Activated naive CD8-positive, alpha-beta T cell treated with anti-CD3 and anti-CD28 coated beads for 36 hours (primary cell): ENCODE measurements at places on chromosomes 7 and 10. TPM values are rescaled to one million over a fixed set of nuclear protein-coding genes. Genes with fewer than 3 reads are reported as not detected.

The GIMAP6 gene
- 34.8 TPM for total RNA-seq

The BUB3 gene
- total RNA-seq = 257 TPM

GRCh38 chr7:154770361-154770760 is 232.6 kb downstream of the PAXIP1 start:
- no peaks in the 10 kb centered on the region for H3K27me3 ChIP-seq
- no peak overlapping the region for H3K4me3 ChIP-seq
- no peaks in the 10 kb centered on the region for H3K4me1 ChIP-seq
- H3K27ac ChIP-seq = no peak overlapping the region

GRCh38 chr7:101531726-101532357 is 97.3 kb downstream of the MYL10 start:
- no peak overlapping the region for H3K4me3 ChIP-seq
- no peaks in the 10 kb centered on the region for H3K4me1 ChIP-seq
- H3K36me3 ChIP-seq = no peaks in the 10 kb centered on the region
- H3K27ac ChIP-seq = no peak overlapping the region
- H3K27me3 ChIP-seq = no peaks in the 10 kb centered on the region

DNA sequence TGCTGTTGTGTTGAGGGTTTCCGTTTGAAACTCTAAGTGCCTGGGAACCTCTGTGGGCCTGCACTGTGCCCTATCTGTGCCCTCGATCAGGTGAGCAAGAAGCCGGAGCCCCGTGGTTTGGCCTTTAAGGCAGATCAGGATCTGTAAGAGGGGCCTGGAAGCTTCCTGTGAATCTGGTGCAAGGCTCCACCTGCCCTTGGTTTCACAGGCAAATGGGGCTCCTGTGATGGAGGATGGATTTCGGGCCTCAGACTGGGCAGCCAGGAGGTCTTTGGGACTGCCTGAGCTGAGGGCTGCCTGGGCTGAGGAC is 21.6 kb downstream of the SCART1 start:
- H3K4me1 ChIP-seq = peaks cover 13% of the 10 kb centered on the region
- H3K36me3 ChIP-seq = no peaks in the 10 kb centered on the region
- DNase-seq = no peak
- no peaks in the 10 kb centered on the region for H3K27me3 ChIP-seq

- H3K4me1 ChIP-seq = peaks cover 13% of the 10 kb centered on the region
- DNase-seq = no peak
- no peak overlapping the region for H3K4me3 ChIP-seq
- peaks cover 5% of the 10 kb centered on the region for H3K27me3 ChIP-seq
- peaks cover 22% of the 10 kb centered on the region for H3K36me3 ChIP-seq
Observed at GRCh38 chr7:44793919-44794318, 2.6 kb upstream of the PPIA start.

DNA sequence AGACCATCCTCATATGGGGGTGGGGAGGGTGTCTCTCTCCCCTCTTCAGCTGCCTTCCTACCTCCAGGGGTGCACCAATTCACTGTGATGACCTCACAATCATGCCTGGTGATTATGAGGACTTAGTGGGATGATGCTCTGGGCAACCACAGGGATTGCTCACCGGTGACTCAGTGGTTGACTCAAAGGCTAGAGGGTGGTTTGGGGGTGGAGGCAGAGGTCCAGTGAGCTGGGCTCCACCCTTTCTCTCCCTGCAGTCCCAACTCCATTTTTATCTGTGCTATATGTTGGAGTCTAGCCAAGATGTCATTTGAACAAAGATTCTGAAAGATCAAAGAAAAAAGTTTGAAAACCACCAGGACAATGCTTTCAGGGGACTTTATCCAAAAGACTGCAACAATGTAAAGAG is 286.9 kb downstream of the KCNMA1 start:
- no peak overlapping the region for H3K27ac ChIP-seq
- peaks cover 9% of the 10 kb centered on the region for H3K4me1 ChIP-seq
- H3K27me3 ChIP-seq = no peaks in the 10 kb centered on the region
- no peak overlapping the region for H3K4me3 ChIP-seq

GRCh38 chr7:21548491-21548890 is 5.7 kb downstream of the DNAH11 start:
- H3K27ac ChIP-seq = no peak overlapping the region
- peaks cover 6% of the 10 kb centered on the region for H3K4me1 ChIP-seq
- no peak overlapping the region for H3K4me3 ChIP-seq
- peaks cover 38% of the 10 kb centered on the region for H3K27me3 ChIP-seq
- no peaks in the 10 kb centered on the region for H3K36me3 ChIP-seq
- DNase-seq = no peak

DNA sequence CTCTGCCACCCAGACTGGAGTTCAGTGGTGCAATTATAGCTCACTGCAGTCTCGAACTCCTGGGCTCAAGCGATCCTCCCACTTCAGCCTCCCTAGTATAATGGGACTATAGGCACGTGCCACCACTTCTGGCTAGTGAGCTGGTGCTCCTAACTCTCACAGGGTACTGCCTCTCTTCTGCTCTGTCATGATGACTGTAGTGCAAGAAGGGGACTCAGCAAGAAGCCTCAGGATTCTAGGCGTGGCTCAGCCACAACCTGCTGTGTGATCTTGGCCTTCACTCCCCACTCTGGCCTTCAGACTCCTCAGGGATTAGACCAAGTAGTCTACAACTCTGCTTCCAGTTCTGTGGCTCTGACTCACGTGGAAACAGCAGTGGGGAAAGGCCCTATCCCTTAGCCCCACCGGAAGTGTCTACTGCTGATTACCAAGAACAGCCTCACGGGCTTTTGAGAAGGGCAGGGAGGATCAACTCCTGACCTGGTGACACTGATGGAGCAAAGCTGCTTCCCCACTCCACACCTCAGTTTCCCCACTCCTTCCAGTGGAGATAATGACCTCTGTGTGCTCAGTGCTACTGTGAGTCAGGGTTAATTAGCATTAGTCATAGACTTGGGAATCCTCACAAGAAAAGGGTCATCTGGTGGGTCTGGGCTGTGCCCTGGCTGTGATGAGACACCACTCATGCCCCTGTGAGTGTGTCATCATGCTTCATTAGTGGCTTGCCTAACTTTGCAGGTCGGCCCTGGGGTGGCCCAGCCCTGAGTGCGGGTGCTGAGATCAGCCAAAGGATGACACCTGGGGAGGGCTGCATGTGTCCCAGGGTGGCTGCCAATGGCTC is 41.1 kb downstream of the ZC3HC1 start:
- H3K27ac ChIP-seq = peak overlapping the region; percentile 78
- DNase-seq = peak; percentile 37
- H3K4me1 ChIP-seq = peaks cover 12% of the 10 kb centered on the region
- no peak overlapping the region for H3K4me3 ChIP-seq
